ENCODE measurements at places on chromosomes 12 and 14. TPM values are rescaled to one million over a fixed set of nuclear protein-coding genes. Genes with fewer than 3 reads are reported as not detected.

- DNase-seq: no peak
Observed at GRCh38 chr14:53316504-53316903, 163.4 kb upstream of the DDHD1 start.

Gene SLC38A4
- not detected for total RNA-seq

GRCh38 chr14:91377700-91378652, 39.6 kb downstream of the CCDC88C start:
- no peak for DNase-seq

DNA sequence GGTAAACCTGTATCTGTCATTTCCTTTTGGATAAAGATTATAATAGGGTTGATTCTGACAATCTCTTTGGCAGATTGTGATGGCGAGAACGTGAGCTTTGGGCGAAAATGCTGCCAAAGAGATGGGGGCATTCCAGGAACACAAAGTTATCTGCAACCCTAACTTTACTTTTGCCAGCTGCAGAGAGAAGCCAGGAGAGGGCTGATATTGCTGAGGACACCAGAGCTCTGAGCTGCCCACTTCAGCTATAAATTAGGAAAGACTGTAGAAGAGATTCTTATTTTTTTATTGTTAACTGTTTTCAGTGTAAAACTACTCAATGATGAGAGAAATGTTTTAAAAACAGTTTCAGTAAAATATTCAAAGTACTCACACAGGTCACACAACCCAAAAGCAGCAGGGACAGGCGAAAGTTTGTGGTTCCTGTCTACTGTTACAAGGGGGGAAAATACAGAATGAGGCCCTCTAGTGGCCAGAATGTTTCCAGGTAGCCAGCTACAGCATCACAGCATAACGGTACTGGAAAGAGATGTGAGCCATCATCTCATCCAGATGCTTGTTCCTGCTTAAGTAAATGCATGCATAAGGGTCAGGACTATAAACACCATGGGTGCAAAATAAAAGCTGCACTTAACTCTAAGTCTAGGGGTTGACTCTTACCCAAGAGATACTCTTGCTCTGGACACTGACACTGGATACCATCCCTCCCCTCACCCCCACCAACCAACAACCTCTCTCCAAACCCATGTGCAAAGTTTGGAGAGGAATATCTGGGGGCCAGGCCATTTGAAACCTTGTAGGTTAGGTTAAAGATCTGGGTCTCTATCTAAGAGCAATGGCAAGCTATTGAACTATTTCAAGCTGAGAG, 498.4 kb downstream of the RMST start:
- DNase-seq: no peak

- no peak for DNase-seq
Observed at GRCh38 chr14:39491134-39491571, 58.9 kb upstream of the FBXO33 start.

- no peak for DNase-seq
Observed at GRCh38 chr14:47715330-47715729, 39.9 kb upstream of the MDGA2 start.

Gene ZC2HC1C
- total RNA-seq: 1.8 TPM

GRCh38 chr12:162467-163307, 51.3 kb downstream of the SLC6A12 start:
- DNase-seq: no peak

DNA sequence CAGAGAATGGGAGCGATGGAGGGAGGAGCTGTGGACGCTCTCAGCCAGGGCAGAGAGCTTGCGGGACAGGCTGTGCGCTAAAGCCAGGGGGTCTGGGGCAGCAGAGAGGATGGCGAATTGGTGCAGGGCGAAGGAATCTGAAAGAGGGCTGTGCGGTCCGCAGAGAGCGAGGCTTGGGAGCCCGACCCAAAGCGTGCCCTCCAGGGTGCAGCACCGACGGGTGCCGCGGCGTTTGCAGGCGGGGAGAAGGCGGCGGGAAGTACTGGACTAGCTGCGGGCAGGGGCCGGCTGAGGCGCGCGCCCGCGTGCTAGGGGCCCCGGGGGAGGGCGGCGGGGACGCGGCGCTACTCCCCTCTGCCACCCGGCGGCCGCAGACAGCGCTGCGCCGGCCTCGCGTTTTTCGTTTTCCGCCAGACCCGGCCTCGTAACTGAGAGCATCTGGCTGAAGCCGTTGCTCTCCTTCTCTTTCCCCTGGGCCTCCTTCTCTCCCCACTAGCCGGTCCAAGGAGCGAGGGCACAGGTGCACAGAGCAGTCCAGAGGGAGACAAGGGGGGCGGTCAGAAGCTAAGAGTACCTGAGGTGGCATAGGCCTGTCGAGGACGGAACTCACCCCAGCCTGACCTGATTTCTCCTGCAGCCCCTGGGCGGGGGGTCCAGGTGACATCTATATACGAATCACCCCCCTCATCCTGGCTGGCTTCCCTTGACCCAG, 24.9 kb downstream of the SLC6A12 start:
- DNase-seq: peak; percentile 63

Gene GUCY2C
- not detected for total RNA-seq

Gene CCDC197
- 0.20 TPM for total RNA-seq

DNA sequence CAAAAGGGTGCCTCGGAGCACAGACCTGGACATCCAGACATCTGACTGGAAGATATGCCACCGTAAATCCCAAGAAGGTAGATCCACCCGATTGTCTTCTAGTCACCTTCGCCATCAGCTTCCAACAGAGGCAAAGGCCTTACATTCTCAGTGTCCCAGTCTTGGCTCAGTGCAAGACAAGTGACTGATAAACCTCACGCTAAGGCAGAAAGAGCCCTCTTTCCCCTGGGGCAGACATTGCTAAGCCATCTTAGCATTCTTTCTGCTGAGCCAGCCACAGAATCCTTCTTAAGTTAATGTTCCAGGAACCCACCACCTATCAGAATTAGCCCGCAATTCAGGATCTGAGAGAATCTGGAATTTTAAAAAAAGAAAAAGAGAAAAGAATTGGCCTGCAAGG, 4.3 kb upstream of the PLEKHG6 start:
- no peak for DNase-seq

DNA sequence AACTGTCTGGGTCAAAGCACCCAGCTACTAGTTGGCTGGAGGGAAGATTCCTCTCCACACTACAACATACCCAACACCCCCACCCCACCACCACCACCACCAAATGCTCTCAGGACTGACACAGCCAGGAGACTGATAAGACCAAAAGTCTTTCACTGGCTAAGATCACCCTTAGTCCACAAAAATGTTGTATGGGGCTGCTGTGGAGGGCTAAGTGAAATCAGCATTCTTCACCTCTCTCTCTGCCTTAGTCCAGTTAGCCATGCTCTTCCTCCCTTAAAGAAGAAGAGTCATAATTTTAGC, 106.2 kb downstream of the NUAK1 start:
- DNase-seq: no peak

DNA sequence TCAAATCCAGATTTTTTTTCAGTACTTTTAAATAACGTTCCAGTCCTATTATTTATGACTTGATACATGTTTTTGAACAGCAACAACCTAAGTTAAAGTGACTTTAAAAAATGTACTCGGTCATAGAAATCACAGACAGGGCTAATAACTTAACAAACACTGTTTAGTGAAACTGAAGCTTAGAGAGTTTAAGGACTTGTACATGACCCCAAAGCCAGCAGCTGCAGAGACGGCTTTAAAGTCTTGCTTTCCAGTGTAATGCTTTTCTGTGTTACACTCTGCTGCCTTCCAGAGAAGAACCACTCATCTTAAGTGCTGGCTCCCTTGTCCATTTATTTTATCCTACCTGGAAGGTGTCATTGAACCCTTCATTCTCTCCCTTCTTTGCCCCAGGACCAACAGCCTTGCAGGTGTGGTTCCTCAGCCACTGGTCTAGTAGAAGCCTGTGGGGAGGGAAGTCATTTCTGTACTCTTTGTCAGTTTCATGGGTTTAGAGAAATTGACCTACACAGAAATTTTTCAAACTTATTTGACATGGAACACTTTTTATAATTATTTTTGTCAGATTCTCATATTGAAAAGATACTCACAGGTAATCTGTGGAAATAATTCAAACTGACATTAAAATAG, 60.9 kb downstream of the NAV3 start:
- DNase-seq: no peak

DNA sequence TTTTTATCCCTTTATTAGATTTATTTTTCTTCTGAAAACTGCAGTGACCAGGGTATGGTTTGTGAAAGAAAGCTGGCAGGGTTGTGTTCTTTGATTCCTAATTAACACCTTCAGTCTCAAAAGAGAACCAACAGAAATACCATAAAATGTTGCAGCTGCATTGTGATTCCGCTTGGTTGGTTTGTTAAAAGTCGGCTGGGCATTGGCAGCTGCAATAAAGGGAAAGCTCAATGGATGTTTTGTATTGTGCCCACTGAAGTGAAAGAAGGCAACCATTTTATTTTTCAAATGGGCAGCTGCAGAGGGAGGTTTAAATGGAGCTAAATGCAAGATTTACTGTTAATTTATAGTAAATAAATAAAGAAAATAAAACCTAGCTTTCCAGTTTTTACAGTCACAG, 16.7 kb downstream of the LGR5 start:
- DNase-seq: no peak

Gene KCNK10
- not detected for total RNA-seq

GRCh38 chr12:64635356-64635998, 25.2 kb downstream of the RASSF3 start:
- no peak for DNase-seq

GRCh38 chr12:19643635-19644034, 204.3 kb downstream of the AEBP2 start:
- no peak for DNase-seq

Gene TMEM119
- 0.09 TPM for total RNA-seq

Gene CISTR
- not detected for total RNA-seq

DNA sequence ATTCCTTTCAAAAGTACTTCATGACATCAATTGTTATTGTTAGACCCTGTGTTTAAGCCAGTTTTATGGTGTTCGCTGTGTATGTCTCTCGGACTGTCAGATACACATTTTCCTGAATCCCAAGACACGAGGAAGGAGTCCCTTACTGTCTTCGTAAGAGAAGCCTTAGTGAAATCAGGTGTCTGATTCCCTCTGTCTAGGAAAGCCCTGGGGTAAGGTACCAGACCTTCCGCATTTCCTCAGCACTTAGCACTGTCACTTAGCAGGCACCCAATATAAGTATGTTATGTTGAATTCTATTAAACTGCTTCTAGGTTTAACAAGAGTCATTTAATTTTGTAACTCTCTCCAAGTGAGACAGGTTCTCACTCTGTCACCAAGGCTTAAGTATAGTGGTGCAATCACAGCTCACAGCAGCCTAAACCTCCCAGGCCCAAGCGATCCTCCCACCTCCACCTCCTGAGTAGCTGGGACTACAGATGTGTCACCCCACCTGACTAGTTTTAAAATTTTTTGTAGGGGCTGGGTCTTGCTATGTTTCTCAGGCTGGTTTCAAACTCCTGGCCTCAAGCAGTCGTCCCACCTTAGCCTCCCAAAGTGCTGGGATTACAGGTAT, 111.0 kb downstream of the BBS10 start:
- DNase-seq: no peak

DNA sequence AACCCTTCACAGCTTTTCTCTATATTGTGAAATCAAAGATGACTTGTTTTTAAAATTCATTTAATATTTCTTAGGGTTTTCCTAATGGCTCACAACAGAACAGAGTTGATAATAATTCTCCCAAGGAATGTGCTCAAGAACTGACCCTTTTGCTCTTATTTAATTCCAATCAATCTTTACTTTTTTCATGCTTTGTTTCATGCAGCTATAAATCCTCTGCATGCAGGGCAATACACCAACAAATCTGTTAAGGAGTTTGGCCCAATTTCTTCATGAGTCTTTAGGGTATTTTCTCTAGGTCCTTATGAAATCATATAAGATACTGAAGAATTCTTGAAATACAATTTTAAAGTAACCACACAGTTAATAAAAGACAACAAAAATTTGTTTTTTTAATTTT, 264.2 kb downstream of the SLC6A15 start:
- DNase-seq: no peak

DNA sequence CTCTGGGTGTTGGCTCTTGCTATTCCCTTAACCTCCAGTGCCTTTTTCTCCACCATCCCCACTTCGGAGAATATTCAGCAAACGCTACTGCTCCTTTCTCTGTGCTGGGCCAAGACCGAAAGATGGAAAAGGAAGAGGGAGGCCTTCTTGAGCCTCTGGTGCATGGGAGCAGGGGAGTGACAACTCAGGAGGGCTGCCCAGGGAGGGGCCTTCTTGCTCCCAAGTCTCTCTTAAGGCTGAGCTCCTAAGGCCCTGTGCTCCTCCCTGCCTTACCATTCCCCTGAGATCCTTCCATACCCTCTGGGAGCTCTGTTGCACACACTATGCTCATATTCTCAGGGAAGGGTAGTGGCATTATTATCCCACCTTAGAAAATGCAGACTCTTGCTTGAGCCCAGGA, 34.9 kb downstream of the SH2B3 start:
- no peak for DNase-seq

DNA sequence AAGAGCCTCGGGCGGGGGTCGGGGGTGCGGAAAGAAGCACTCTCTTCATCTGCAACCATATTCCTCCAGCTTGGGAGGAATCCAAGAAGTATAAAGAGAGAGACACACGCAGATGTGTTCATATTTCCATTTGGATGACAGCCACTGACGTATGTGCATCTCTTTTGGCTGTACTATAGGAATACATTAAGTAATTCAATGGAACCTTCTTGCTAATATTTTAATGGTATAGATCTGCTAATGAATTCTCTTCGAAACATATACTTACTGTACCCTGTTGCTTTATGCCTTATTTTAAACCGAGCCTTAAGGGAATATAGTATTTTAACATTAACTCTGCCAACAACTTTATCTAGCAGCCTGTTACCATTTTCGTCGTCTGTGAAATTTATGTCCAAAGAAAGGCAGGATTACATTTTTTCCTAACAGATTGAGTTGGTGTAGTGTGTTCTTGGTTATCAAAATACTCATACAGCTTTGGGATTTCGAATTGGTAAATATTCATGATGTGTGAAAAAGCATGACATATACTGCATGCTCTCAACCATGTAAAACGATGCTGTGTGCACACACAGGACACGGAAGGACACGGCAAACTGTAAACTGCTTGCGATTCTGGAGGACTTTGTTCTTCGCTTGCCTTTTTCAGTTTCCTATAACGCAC, 84.5 kb downstream of the CCDC88C start:
- DNase-seq: no peak

Gene NKX2-8
- total RNA-seq: not detected

Gene PRB2
- not detected for total RNA-seq

GRCh38 chr12:66083766-66084165, 46.8 kb downstream of the LLPH start:
- DNase-seq: no peak

Gene GALC
- 17.7 TPM for total RNA-seq

GRCh38 chr12:125053821-125054220, 11.4 kb upstream of the AACS start:
- DNase-seq: no peak

GRCh38 chr14:95609398-95609990, 74.6 kb downstream of the GLRX5 start:
- DNase-seq: no peak

DNA sequence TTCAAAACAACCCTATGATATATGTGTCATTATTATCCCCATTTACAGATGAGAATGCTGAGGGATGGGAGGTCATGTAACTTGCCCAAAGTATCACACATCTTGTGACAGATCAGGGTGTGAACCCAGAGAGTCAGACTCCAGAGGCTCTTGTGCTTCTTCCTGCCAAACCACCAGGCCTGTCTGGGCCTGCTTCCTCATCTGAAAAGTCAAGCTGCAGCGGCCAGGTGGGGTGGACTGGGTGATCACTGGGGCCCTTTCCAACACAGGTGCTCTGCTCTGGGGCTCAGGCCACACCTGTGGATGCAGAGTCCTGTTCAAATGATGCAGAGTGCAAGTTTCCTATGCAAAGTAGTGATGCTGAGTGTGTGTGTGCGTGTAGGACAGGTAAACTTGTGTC, 26.7 kb downstream of the TSPAN11 start:
- DNase-seq: no peak

All from activated naive CD4-positive, alpha-beta T cell treated with anti-CD3 and anti-CD28 coated beads, Interleukin-2, amount 50 U/mL, for 72 hours (primary cell).